ENCODE measurements at places on chromosomes 5 and 9. TPM values are rescaled to one million over a fixed set of nuclear protein-coding genes. Genes with fewer than 3 reads are reported as not detected.

Gene BRD9
- 24.4 TPM for total RNA-seq

Gene IRX2
- 0.27 TPM for total RNA-seq

Gene AIF1L
- total RNA-seq = 20.2 TPM

Gene SV2C
- total RNA-seq = 0.14 TPM

Gene CERCAM
- total RNA-seq = 9.0 TPM

Gene IFNA2
- total RNA-seq = not detected

All from heart left ventricle (tissue), 16 donors.